ENCODE measurements at places on chromosomes 11 and 22.
A peak's percentile ranks its signal among the peaks of the same experiment; 100 is the strongest.

- DNase-seq, result no peak
Observed at GRCh38 chr11:116135891-116136290, 631.7 kb upstream of the CADM1 start.

GRCh38 chr11:19683141-19683805 is 29.4 kb upstream of the NAV2 start:
- DNase-seq, result no peak

GRCh38 chr11:73468590-73469161 is 92.5 kb downstream of the RELT start:
- DNase-seq, result no peak

DNA sequence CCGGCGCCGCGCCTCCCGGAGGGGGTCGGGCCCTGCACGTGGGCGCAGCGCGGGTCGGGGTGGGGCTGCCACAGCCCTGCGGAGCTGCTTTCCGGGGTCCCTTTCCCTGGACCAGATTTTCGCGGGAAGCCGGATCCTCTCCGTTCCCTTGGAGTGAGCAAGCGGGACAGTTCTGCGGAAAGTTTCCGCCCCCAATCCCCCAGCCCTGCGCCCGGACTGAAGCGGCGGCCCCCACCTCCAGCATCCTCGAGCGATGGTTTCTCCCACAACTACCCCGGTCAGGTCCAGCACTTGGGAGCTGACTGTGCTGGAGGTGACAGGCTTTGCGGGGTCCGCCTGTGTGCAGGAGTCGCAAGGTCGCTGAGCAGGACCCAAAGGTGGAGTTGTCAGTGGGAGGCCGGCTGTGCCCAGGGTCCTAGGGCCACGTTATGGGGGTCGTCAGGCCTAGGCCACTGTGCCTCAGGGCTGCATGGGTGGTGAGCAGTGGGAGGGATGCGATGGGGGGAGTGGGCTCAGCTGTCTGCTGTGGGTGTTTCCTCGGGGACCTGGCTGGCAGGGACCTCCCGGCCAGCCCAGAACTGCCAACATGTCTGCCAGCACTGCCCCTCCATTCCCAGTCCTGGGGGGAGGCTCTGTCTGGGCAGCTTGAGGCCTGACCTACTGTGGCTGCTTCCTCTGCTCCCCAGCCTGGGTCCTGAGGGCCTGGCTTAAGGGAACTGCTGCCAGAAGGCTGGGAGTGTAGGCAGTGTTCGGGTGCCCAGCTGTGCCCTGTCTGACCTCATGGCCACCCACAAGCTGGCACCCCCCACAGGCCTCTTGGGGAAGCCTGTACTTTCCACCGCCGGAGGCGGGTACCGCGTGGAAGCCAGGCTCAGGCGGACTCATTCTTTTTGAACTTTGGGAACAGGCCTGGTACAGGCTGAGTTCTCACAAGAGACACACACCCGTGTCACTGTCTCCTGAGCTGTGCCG is 726 bp downstream of the ST3GAL4 start:
- DNase-seq, result no peak

GRCh38 chr11:73308003-73308960 is at the start of gene ARHGEF17:
Gene ARHGEF17 (plus strand): TSS chr11:73308276. CDS start chr11:73308639, 363 bp downstream.
- DNase-seq, result peak; percentile 72

- DNase-seq, result no peak
Observed at GRCh38 chr11:27388001-27388400, 25.0 kb upstream of the CCDC34 start.

- no peak for DNase-seq
Observed at GRCh38 chr11:78310500-78310909, 107.1 kb downstream of the GAB2 start.
